Activated T-cell treated with anti-CD3 and anti-CD28 coated beads, Interleukin-2, amount 50 U/mL, for 4 hours (primary cell): ENCODE measurements at places on chromosomes 4 and X. TPM values are rescaled to one million over a fixed set of nuclear protein-coding genes. Genes with fewer than 3 reads are reported as not detected.
A peak's percentile ranks its signal among the peaks of the same experiment; 100 is the strongest.

RPA4 gene
- total RNA-seq: 0.52 TPM

DNA sequence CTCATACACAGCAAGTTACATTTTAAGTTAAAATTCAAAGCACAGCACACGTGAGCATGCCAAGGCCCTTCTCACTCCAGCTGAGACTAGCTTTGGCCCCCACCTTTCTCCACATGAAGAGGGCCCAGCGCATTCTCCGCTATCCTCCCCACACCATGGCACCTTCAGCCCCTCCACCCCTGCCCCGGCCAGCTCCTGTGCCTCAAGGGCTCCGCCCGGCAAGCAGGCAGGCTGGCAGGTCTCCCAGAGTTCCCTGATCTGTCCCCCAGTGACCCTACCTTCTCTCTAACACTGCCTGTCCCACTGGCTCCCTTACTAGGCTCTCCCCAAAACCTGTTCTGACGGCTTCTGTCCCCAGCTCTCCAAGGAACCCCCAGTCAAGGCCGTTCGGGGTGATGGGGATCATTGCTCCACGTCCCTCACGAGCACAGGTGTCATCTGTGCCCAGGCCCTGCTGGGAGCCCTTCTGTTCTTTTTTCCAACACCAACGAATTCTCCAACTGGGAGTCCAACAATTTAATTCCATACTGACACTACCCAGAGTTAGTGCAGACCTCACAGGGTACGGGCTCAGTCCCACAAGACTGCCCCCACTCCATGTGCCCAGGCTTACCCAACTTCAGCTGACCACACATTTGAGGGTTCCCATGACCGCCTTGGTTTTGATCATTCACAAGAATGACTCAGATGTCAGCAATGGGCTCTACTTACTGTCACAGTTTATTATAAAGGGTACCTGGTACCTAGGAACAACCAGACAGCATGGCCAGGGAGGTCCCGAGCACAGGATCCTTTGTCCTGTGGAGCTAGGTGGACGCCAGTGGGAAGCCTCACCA, 4.2 kb downstream of the LETM1 start:
- no peak for DNase-seq

TMEM156 gene
- total RNA-seq: 4.9 TPM

DNA sequence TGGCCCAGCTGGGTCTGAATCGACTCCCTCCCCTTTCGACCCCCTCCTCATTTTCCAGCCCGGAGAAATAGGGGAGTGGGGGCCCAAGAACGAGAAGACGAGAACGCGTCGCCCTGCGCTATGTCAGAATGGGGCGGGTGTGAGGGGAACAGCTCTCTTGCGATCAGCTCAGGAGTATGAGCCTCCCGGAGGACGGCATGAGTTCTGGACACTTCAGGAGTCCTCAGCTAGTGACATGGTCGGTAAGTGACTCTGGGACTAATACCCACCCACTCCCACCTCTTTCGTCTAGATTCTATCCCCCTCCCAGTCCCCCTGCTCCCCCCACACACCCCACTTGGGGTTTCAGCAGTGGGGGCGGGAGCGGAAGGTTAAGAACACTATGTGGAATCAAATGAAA, 944 bp downstream of the KLF8 start:
- DNase-seq: no peak

GRCh38 chrX:133943507-133943906, 41.9 kb downstream of the GPC3 start:
- DNase-seq: no peak

- no peak for DNase-seq
Measured at GRCh38 chrX:1546691-1547251, 9.8 kb upstream of the P2RY8 start.

SSX2 gene
- not detected for total RNA-seq

DNA sequence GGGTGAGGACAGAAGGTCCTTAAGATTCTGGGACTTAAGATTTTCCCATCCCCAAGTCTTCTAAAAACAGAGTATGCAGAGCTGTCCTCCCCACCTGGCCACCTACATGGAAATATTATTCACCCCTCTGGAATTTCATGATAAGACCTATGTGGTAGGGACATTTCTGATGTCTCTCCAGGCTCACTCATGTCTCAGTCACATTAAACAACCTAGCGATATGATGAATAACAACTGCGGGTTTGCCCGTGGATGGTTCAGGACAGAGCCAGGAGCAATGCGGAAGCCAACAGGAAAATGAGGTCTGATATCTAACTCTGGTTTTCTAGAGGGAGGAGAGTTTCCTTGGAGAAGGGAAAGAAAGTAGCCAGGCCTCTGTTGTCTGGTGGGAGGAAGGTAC, 47.4 kb downstream of the TEX13A start:
- no peak for DNase-seq

DNA sequence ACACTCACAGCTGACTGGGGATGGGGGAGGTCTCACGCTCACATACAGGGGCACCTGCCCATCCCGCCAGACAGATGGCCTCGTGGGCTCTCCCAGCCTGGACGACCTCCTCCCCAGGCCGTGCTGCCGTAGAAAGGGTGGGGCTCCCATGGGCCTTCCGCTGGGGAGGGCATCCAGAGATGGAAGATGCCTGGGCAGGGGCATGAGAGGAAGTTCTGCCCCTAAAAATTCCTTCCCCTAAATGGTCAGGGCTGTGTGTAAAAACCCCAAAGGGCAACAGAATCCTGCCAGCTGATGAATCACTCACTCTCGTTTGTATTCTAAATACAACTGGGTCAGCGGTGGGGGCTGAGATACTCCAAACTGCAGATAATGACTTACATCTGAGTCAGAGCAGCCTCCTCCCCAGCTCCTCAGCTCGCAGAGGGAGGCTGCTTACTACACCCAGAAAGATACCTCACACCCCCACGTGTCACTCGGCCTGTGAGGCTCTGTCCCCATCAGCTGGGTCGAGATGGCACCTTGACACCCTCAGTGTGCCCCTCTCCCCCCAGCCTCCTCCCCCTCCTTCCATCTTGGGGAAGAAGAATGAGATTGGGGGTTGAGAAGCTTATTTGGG, 10.1 kb downstream of the WDR1 start:
- peak; percentile 74 for DNase-seq
